ENCODE measurements at places on chromosomes 1 and 21.

DNA sequence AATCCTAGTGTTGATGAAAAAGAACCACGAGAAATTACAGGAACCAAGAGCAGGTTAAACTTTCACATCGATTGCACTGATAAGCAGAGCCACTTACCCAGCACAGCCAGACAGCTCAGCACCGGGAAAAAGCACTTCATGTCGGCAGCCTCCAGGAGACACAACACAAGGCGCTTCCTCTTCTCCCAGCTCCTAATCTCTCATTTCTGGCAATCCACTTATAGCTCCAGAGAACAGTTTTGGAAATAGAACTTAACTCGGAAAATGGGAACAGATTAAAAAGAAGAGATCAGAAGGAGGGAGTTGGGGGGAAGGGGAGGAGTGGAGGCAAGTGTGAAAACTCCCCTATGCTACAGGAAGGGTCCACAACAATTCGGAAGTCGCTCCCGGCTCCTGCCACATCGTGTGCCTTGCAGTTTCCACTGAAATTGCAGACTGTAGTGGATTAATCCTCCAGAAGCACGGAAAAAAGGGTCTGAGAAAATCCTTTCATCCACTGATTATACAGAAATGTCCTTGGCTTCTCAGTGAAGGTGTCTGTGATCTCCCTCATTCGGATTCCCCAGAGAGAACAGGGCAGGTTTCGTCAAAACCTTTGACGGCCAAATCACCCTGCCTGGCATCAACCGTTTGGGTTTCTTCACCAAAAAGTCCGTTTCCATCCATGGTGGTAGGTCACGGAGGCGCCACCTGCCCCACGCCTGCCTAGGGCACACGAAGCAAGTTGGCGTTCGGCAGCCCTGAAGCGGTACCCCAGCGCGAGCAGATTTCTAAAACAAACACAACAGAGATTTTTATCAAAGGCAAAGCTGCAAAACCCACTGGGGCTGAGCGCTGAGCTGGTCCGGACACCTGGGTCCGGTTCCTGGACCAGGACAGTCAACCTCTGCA is 1.1 kb downstream of the IGSF3 start:
- DNase-seq = peak; percentile 9

GRCh38 chr1:57411262-57411661 is 12.6 kb downstream of the DAB1 start:
- DNase-seq = no peak

- DNase-seq = no peak
Observed at GRCh38 chr1:241045659-241046058, 311.3 kb downstream of the RGS7 start.

DNA sequence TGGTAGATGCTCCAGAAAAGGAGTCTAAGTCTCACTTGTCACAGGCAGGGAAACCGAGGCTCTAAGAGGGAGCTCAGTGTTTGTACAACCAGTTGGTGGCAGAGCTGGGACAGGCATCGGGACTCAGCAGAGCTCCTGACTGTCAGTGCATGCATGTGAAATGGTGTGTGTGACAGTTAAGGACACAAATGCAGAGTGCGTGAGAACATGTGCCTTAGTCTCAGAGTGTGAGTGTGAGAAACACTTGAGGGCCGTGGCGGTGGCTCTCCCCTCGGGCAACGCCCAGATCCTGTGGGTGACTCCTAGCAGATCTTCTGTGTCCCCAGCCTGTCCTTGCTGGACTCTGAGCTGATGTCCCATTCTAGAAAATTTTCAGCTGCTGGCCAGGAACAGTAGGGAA is 362.6 kb downstream of the MATN1 start:
- no peak for DNase-seq

- DNase-seq = no peak
Observed at GRCh38 chr1:169884634-169885033, 9.1 kb downstream of the SCYL3 start.
